ENCODE measurements at places on chromosomes 2 and 18.

DNA sequence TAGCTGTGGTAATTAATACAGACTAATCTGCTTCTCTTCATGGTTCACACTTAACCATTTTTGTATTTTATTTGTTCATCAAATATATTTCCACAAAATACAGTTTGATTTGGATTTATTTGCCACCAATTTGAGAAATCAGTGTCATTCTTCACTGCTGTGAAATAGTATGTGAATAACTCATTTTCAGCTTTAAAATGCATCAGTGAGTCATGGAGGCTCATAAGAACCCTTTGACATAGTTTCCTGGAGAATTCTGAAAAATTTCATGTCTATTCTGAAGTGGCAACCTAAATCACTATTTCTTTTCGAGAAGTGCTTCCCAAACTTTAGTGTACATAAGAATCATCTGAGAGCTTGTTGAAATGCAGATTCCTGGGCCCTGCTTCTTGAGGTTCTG lies 1026.7 kb upstream of the ACVR2A start:
- peak; percentile 59 for DNase-seq

- DNase-seq: no peak
Measured at GRCh38 chr2:17590342-17590911, 49.9 kb downstream of the VSNL1 start.

GRCh38 chr2:27177441-27178351 lies 28.9 kb downstream of the TCF23 start:
- no peak for DNase-seq

GRCh38 chr2:64637931-64638330 lies 15.8 kb downstream of the SERTAD2 start:
- no peak for DNase-seq

Measured in choroid plexus epithelial cell (primary cell).